RCC 7860 (cell line): ENCODE measurements at places on chromosomes 4 and X.
A peak's percentile ranks its signal among the peaks of the same experiment; 100 is the strongest.

DNA sequence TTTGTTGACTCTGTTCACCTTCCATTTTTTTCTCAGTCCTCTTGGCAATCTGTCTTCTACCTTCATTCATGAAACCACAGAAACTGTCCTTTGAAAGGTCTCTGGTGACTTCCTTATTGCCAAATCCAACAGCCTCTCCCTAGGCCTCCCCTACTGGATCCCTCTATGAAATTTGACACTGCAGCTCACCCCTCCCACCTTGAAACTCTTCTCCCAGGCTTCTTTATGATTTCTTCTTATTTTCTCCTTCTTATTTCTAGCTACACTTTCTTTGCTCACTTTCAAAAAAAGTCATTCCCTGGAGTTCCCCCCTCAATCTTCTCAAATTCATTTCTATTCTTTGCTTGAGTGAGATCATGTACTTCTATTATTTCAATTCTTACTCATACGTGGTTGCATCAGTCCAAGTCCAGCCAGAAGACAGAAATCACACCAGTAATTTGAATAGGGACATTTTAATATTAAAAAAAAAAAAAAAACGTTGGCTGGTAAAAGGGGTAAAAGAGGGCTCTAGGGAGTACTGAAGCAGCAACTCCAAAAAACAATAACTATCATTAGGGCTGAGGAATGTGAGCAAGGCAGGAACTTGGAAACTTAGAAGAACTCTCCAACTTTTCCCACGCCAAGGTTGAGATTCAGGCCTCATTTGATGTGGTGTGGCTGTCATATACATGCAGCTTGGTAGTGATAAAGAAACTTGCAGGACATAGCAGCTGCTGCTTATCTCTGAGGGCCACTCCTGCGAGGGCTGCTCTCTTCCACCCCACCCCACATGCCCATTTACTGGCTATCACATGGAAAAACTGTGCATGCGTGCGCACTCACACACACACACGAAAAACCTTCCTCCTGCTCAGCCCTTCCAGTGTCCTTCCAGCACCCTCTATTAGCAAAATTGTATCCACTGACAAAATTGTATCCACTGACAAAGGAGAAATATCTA lies 169.8 kb upstream of the GALNT7 start:
- DNase-seq: peak; percentile 57

- DNase-seq: no peak
These were observed 918.6 kb upstream of the PABPC4L start for GRCh38 chr4:135120195-135120594.

- DNase-seq: no peak
These were observed 46.6 kb downstream of the RHOH start for GRCh38 chr4:40243386-40243948.

- no peak for DNase-seq
These were observed 459.2 kb downstream of the BCOR start for GRCh38 chrX:39638526-39638925.

- no peak for DNase-seq
These were observed 26.2 kb upstream of the USP46 start for GRCh38 chr4:52685316-52685715.

GRCh38 chr4:40630335-40631021 lies 814 bp upstream of the RBM47 start:
- no peak for DNase-seq

- DNase-seq: peak; percentile 41
These were observed 69.0 kb downstream of the MRPL1 start for GRCh38 chr4:77931452-77932135.

DNA sequence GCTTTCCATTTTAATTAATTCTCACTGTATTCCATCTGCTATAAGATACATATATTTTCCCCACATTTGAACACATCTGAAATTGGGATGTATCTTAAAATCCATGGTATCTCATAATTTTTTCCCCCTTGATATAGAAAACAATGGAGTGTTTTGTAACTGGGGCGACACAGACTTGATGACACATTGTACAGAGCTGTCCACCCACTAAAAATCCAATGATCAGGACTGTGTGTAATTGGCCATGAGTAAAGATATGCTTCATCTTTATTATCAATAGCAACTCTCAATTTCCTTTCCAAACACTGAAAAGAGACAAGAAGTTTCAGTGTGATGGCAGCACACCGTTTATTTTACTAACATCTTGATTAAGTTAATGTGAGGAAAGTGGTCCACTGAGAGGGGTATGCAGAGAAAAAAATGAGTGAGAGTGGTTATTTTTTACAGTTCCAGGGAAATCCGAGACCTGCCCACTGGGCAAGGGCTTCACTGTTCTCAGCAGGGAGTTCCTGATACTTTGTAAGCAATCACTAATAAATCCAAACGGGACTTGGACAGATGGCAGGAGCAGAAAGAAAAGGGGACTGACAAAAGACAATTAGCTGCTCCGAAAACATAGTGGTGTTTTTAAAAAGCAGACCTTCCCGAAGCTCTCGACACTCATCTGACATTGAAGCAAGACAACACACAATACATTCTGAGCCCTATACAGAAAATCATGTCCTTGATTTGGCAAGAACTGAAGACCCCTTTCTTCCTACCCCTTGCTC lies 149.4 kb downstream of the TSPAN5 start:
- no peak for DNase-seq

GRCh38 chr4:101136373-101137370 lies 210.7 kb downstream of the PPP3CA start:
- no peak for DNase-seq

GRCh38 chrX:148609515-148610327 lies 109.3 kb downstream of the AFF2 start:
- DNase-seq: peak; percentile 36

DNA sequence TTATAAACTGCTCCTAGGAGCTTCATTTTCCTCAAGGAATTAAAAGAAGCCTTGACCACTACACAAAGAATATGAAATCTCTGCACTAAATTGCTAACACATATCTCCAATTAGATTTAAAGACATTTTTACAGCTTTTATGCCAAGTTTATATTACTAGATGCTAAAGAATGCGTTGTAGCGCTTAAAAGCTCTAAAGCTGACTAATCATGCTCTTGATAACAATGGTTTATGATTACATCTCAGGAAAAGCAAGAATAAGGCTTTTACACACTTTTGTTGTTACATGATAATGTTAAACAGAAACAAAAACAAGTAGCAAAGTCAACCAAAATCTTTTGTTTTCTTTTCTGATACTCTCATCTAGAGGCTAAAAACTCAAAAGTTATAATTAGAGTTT lies 44.7 kb downstream of the SLC10A7 start:
- no peak for DNase-seq

- DNase-seq: no peak
These were observed 7.6 kb downstream of the UBE2D3 start for GRCh38 chr4:102819588-102820365.

GRCh38 chr4:183348706-183349659 lies 26.8 kb upstream of the CLDN24 start:
- DNase-seq: peak; percentile 95

DNA sequence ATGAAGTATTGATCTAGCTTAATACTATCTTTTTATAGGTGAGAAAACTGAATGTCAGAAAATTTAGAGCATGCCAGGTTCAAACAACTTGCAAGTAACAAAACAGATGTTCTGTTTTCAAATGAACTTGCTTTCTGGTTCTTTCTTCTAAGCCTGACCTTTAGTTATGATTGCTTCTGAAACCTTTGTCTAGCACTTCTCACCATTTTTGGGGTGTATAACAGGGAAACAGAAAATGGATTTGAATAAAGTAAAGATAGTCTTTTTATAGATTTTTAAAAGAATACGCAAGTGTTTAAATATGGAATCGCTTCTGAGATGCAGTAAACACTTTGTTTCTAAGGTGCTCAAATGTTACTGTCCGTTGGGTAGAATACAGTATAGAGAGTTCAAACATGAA lies 687.2 kb upstream of the CPEB2 start:
- no peak for DNase-seq

DNA sequence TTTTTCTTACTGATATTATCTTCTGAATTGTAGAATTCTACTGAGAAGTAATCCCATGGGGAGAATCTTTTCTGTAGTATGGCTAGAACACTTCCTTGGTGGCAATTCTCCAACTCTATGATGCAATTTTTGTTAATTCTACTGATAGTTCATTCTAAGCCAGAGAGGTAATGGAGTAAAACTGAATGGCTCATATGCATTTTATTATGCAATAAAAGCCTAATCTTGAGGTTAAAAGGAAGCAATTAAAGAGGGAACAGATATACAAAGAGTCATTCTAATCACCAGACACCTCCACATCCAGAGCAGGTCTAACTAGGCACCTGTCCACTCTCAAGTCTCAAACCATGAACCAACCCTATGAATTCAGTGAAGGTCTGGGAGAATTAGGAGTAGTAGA lies 9.7 kb downstream of the RAP2C start:
- DNase-seq: no peak

DNA sequence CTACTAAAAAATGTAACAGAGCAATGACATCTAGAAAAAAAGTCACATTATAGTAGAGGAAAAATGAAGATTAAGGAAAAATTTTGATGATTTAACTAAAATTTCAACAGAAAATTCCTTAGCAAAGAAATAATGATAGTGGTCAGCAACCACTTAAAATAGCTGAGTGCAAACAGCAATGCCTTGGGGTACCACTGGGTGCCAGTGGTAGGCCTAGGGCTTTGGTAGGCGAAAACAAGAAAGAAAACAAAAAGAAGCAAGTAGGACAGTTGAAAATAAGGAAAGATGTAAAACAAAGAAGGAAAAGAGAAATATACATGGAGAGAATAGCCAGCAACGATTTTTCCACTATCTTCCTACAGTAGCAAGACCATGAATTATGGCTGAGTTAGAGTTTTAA lies 313.5 kb upstream of the IRS4 start:
- DNase-seq: no peak

DNA sequence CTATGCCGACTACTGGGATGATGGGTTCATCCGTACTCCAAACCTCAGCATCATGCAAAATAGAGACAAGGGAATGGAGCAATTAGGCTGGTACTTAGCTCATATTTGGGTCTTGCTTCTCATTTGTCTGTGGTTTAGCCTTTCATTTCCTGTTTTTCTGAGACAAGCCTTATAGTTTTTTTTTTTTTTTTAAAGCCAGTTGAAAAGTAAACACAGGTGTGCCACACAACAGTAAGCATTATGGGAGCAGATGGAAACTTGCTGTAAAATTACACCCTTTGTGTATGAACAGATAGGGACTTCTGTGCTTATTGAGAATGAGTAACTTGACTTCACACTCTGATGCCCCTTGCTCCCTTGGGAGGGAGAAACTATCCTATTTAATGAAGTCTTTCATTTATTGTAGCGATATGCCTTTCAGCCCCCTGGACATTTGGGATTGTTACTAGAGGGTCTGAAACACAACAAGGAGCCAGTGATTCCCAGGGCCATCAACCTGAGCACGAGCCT lies 13.7 kb downstream of the RASSF6 start:
- no peak for DNase-seq

DNA sequence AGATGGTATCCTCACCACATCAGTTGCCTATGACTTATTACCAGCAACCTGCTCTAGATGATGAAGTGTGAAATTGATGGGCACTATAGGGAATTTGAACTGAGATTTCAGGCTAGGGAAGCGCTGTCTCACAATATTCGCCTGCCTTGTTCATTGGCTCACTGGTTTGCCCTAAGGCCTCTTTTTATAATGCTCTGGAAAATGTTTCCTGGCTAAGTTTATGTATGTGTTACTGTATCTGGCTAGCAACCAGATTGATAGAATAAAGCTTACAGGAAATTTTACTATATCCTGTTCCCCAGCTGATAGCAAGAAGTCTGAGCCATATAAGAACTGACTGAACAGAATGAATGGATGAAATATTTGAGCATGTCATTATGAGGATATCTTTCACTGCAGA lies 71.6 kb downstream of the GSTCD start:
- DNase-seq: no peak

GRCh38 chr4:76723924-76724323 lies 174.0 kb downstream of the SOWAHB start:
- peak; percentile 59 for DNase-seq

DNA sequence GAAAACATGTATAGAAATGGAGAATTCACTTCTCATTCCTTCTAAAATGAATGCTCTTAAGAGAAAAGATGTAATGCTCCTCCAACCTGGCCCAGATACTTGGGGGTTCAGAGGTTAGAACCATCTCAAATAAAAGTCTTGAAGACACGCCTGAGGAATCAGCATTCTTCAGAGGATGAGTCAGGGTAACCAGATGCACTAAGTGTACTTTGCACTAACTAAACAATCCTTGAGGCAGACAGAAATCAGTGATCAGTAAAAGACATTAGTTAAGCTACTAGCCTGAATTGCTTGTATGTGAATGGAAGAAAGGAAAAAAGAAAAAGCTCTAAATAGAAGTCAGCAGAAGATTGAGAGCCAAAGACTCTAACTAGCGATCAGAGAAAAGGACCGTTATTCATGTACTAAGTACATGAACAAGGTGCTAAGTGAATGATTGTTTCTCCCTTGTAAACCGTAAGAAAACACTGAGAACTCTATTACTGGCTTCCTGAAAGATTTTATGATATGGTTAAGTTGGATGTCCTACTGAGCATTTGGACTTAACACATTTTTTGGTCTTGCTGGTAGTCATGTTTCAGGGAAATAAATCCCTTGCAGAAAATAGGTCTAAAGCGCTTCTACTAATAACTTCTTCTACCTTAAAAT lies 738.3 kb downstream of the STPG2 start:
- peak; percentile 59 for DNase-seq

- no peak for DNase-seq
These were observed at the start of gene GCNA for GRCh38 chrX:71578253-71579135. GCNA (plus strand) TSS chrX:71578437; CDS start chrX:71580822, 2,385 bp downstream.

DNA sequence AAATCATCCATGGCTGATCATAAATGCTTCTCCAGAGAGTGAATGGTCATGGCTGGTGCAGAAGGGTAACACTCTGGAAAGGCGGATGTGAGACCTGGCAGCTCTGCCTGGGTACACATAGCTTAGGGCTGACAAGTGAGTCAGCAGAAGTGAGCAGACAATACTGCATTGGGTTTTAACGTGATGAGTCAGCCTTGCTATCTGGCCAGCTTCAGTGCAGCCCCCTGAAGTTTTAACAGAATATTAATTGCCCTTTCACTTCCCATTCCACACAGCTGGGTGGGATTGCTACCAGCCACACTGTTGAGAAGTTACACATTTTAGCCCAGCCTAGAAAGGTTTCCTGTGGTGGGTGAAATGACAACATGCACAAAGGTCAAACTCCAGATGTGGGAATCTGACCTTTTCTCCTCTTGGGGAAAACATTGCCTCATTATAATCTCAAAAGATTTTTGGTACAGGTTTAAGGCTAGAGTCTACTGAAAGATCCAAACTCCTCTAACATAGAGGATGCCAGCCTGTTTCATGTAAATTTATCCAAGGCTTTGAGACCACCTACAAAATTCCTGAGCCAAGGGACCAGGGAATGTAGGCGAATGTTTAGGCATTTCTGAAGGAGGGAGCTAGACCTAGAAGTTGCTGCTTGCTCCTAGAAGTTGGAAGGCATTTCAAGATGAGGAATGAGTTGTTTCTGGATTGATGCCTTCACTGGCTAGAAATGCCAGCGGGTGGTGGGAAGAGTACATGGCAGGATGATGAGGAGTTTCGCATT lies 230.3 kb upstream of the PGRMC2 start:
- peak; percentile 95 for DNase-seq

DNA sequence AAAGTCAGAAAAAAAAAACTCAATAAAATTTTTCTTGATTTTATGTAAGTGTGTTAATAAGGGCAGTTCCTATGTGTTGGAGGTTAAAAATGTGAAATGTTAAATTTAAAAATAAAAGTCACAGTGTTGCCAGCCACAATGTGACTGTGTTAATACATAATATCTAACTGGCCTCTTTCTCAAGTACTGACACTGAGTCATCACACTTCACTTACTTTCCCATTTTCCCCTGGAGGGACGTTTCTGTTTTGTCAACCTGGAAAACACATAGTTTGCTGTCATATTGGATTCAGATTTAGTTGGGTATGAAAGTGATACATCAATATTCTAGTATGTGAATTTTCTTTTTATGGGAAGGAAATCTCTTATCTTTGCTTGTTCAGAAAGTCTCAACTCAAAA lies 46.4 kb downstream of the ARHGEF38 start:
- peak; percentile 59 for DNase-seq
